ENCODE measurements at places on chromosomes 16 and 17.
A peak's percentile ranks its signal among the peaks of the same experiment; 100 is the strongest.

DNA sequence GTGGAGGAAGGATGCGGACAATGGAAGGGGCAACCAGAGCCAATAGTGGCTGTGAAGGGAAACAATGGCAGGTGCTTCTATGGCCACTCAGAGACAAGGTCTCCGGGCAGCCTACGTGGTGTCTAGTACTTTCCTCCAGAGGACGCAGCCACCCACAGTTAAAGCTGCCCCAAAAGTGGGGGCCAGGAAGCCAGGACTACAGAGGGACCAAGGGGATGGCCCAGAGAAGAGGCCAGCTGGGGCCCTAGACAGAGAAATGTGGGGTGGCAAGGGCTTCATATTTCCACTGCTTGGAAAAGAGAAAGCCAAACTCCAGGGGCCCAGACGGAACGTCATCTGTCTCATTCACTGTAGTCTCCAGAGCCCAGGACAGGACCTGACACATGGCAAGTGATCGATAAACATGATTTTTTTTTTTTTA lies 837 bp upstream of the PER1 start:
- DNase-seq, result no peak

GRCh38 chr17:48510761-48511604 lies 19.8 kb downstream of the HOXB1 start:
- DNase-seq, result peak; percentile 95

- DNase-seq, result no peak
Observed at GRCh38 chr17:65833214-65833613, 271.8 kb upstream of the AXIN2 start.

- DNase-seq, result no peak
Observed at GRCh38 chr16:27701381-27701780, 151.4 kb downstream of the KATNIP start.

- DNase-seq, result peak; percentile 97
Observed at GRCh38 chr17:40542558-40543411, 22.5 kb downstream of the CCR7 start.

- no peak for DNase-seq
Observed at GRCh38 chr16:80591071-80591915, 50.5 kb downstream of the DYNLRB2 start.

Measured in AG10803 (cell line).